ENCODE measurements at places on chromosomes 1 and 21. TPM values are rescaled to one million over a fixed set of nuclear protein-coding genes. Genes with fewer than 3 reads are reported as not detected.

DNA sequence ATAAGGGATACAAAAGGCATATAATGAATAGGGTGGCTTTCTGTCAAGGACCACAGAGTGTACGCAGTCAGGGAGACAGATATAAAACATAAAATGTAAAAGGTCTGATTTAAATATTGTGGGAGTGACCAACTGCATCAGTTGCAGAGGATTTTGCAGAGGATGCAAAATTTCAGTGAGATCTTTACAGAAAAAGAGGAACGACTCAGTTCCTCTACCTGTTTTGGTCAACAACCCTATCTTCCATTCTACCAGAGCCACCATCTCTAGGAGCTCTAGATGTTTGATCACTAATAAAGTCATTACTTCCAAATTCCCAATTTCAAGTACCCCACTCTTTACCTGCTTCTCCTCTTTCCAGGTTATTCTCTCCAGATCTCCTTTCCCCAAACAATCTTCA, 16.5 kb downstream of the SOD1 start:
- DNase-seq, result no peak

GRCh38 chr1:247530785-247531184, 5.5 kb downstream of the OR2C3 start:
- no peak for DNase-seq

DNA sequence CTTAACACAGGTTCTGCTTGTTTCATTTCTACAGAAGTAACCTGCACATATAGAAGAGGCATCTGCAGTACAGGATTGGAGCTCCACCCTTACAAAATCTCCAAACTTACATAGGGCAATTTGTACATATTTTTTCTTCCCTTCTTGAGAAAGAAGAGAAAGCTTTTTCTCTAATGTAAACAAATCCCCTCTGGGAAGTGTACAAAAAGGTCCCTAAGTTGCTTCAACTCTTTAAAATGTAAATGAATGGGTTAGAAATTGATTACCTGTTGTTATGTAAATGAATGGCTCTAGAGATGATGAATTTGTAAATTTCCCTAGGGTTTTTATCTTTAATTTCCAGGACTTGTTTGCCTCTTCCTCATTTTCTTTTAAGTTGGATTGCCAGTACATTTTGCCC, 1183.7 kb downstream of the MRPL39 start:
- no peak for DNase-seq

DNA sequence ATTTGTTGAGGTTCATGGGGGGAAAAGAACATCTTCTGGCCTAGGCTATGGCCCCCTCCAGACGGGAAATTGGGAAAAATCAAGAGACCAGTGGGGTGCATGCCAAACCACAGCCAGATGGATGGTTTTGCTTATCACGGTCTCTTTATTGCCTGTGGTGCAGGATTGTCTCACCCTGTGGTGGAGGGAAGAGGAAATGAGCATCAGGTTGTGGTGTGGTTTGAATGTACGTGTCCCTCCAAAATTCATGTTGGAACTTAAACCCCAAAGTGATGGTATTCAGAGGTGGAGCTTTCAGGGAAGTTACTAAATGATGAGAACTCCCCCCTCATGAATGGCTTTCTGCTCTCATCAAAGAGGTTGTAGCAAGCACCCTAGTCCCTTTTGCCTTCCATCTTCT, 525.7 kb downstream of the NPHP4 start:
- DNase-seq, result no peak

GRCh38 chr1:116268211-116268610, 104.8 kb upstream of the ATP1A1 start:
- DNase-seq, result no peak

- no peak for DNase-seq
These were observed 11.0 kb downstream of the ORC1 start for GRCh38 chr1:52393174-52393573.

GRCh38 chr1:21468599-21468998, 28.7 kb downstream of the NBPF3 start:
- DNase-seq, result no peak

GRCh38 chr21:43758111-43758641, 17.9 kb downstream of the CSTB start:
- no peak for DNase-seq

GRCh38 chr1:2874607-2875480, 73.4 kb upstream of the TTC34 start:
- DNase-seq, result no peak

DNA sequence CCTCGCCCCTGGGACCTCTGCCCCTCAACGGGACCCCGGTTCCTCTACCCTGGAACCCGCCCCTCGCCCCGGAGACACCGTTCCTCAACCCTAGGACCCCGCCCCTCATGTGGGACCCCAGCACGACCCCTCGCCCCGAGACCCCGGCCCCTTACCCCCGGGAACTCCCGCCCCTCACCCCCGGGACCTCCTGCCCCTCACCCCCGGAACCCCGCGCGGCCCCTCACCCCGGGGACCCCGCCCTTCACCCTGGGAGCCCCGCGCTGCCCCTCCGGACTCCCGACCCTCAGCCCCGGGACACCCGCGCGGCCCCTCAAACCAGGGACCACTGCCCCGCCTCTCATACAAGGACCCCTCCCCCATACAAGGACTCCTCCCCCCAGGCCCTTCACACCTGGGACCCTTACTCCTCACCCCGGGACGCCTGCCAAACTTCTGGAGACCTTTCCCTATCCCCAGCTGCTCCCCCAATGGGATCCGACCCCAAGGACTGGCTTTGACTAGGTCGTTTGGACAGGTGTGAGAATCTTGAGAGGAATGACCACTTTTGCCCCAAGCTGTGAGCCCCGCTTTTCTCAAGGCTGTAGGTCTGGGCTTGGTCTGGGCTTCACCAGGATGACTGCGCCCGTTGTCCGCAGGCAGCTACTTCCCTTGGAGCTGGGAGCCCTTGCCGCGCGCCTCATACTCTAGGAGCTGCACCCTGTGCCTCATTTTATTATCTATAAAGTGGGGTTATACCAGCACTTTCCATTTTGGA, 843 bp downstream of the DIP2A start:
- no peak for DNase-seq

DNA sequence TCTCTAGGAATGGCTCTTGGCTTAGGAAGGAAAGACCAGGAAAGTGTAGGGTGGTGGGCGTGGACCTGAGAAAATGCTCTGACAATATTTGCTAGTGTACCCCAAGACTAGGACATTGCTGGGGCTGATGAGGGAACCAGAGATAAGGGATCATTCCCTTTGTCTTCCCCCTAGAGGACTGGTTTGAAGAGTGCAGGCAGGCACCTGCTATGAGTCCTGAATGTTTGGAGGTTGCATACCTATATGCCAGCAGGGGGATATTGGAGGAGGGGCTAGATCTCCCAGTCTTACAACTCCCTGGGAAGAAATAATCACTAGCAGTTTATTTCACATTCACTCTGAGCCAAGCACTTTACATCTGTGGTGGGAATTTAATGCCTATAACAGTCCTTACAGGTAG, 6.0 kb upstream of the BCL10 start:
- DNase-seq, result no peak

DNA sequence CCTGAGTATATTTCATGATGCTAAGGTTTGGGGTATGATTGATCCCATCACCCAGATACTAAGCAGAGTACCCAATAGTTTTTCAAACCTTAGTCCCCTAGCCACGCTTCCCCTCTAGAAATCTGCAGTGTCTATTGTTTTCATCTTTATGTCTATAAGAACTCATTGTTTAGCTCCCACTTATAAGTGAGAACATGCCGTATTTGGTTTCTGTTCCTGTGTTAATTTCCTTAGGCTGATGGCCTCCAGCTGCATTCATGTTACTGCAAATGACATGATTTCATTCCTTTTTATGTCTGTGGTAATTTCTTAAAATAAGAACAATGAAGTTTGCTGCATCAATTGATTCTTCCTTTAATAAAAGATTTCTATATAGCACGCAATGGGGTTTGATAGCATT, 301.3 kb downstream of the PLPP3 start:
- no peak for DNase-seq

DNA sequence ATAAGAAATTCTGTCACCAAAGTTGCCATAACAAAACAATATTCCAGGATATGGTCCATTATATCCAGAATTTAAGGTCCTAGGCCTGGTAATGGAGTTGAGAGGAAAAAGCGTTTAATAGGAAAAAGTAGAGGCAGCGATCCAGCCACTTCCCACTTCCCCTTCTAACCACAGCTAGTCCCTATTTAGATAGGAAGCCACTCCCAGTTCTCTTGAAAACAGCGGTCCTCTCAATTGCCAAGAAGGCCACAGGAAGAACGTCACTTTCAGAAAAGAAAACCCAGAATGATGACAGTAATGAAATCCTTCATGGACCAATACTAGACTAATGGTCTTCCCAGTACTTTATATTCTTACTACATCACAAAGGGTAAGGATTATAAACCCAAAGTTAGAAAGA, 38.6 kb downstream of the ABL2 start:
- peak; percentile 57 for DNase-seq

- DNase-seq, result no peak
These were observed 488 bp upstream of the GNL2 start for GRCh38 chr1:37596182-37596667.

DNA sequence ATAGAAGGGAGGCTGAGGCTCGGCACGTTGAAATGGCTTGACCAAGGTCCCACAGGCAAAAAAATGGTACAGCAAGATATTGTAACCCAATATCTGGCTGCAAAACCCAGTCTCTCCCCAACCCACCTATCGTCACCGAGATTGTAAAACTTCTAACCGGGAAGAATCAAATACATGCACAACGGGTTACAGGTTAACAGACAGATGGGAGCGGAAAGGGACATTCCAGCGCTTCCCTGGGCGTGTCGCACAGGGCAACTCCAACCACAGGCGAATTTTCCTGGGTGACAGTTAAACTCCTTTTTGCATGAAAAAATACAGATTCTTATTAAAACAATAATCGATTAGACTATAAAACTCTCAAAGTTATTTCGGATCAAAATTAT, 31.8 kb upstream of the JUN start:
- DNase-seq, result no peak

- DNase-seq, result no peak
These were observed 14.5 kb downstream of the IFNLR1 start for GRCh38 chr1:24172598-24172997.

DNA sequence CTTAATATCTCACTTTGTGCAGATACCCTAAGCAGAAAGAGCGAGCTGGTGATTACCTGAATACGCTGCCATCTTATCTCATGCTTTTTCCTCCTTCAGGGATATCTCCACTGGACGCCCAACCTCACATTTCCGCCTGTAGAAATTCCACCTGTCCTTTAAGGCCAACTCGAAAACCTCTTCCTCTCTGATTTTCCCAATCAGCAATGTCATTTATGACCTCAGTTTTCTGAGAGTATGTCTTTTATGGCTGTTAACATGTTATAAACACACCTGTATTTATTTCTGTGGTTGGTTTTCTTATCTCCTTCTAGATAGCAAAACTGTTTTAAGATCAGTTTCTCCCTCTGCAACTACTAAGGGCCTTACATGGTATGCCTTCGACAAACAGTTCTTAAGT, 41.1 kb downstream of the CD34 start:
- no peak for DNase-seq

GRCh38 chr21:32946654-32947053, 79.1 kb upstream of the OLIG2 start:
- DNase-seq, result no peak

GRCh38 chr1:201648066-201648906, 109.4 kb downstream of the NAV1 start:
- DNase-seq, result no peak

GRCh38 chr1:64842224-64842623, 97.3 kb downstream of the RAVER2 start:
- no peak for DNase-seq

DNA sequence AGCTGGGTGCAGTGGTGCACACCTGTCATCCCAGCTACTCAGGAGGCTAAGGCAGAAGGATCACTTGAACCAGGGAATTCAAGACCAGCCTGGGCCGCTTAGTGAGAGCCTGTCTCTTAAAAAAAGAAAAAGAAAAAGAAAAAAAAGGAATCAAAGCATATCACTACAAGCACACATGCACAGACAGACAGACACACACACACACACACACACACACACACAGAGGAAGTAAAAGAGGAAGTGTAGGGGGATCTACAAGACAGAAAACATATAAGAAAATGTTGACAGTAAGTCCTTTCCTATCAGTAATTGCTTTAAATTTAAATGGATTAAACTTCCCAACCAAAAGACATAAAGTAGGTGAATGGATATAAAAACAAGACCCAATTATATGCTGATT, 180.3 kb downstream of the FAF1 start:
- no peak for DNase-seq

DNA sequence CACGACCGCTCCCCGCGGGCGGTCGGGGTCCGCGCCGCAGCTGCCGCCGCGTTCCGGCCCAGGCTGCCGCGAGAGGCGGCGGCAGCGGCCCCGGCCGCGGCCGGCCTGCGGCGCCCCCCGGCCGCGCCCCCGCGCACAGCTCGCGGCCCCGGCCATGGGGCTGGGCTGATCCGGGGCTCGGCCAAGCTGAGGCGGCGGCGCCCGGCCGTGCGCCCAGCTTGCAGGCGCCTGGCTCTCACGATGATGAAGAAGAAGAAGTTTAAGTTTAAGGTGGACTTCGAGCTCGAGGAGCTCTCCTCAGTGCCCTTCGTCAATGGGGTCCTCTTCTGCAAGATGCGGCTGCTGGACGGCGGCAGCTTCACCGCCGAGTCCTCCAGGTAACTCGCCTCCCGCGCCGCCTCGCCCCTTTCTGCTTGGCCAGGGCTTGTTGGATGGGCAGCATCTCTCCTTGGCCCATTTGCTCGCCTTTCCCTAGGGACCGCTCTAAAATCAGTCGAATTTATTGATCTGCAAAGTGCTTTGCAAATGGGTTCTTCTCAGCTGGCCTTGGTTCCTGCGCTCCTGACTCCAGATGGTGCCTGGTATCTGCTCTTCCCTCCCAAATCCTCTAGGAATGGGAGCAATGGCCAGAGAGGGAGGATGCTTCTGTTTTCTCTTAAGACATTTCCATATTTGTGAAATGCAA, 431 bp downstream of the EEIG2 start:
- DNase-seq, result no peak

DNA sequence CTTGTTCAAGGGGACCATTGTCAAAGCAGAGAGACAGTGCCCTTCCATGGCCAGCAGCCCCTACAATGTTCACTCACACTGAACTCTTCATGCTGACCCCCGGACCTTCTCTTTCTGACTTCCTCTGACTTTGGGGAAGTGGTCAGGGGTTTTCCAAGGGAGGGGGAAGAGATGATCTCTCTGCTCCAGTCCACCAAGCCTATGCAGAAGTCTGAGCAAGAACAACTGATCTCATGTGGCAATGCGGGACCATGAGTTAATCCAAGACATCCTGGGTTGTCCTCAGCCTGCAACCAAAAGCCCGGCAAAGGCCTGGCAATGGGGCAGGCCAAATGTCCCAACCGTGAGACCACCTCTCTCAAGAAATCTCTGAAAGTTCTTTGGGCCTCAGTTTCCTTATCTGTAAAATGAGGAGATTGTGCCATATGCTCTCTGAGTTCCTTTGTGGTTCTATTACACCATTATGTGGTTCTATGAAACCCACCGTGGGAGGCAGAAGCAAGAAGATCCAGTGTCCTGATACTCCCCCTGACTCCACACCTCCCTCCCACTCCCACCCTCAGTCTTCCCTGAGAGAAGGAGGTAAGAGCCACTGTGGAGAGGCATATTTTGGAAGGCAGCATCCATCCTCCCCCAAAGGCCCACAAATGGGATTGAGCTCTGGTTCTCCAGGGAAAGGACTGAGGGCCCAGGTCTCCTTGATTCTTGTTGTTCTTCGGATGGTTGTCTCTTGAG, 11.8 kb upstream of the ARHGEF2 start:
- DNase-seq, result no peak

Gene HSD11B1
- total RNA-seq, result 0.07 TPM

Gene GBP7
- not detected for total RNA-seq

Gene GSTM1
- not detected for total RNA-seq

Gene CR1
- not detected for total RNA-seq

Gene THEM5
- not detected for total RNA-seq

Gene PCAT6
- total RNA-seq, result 0.26 TPM

Gene DHCR24
- 212 TPM for total RNA-seq

Gene ADAMTS1
- total RNA-seq, result 70.9 TPM

All from pulmonary artery endothelial cell (primary cell).